ENCODE measurements at places on chromosomes 1 and 21.

- DNase-seq, result no peak
Observed at GRCh38 chr1:115669002-115669673, 27.4 kb downstream of the VANGL1 start.

GRCh38 chr1:119787776-119788175 lies 19.1 kb upstream of the HMGCS2 start:
- no peak for DNase-seq

DNA sequence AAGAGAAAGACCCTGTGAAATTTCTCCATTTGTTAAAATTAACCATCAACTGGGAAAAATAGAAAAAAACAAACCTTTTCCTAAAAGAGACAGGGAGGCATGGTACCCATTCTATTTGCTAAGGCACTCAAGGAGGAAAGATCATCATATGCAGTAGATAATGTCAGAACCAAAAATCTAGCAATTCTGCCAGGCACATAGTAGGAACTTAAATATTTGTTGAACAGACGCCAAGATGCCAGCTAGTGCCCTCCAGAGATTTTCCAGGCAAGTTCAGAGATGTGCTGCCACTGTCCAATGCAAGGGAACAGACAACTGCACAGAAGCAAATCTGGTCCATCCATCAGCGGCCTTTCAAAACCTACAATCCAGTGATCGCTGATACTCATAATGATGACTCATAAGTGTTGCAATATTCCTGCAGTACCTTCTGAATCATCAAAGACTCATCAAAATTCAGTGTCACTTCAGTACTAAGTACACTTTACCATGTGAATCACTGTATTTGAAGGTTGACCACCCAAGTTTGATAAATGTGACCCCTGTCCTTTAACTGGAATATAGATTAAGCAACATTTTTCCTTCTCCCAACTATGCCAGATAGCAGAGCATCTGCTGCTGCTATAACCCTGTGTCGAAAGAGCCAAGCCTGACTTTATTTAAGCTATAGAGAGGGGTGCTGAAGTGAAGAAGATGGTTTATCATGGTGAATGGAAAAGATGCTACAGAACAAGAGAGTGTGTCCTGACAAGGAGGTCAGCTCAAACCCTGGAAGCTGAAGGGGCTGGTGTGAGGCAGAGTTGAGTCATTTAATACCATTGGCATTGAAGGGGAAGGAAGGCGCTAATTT lies 99.1 kb downstream of the MT1HL1 start:
- DNase-seq, result no peak

DNA sequence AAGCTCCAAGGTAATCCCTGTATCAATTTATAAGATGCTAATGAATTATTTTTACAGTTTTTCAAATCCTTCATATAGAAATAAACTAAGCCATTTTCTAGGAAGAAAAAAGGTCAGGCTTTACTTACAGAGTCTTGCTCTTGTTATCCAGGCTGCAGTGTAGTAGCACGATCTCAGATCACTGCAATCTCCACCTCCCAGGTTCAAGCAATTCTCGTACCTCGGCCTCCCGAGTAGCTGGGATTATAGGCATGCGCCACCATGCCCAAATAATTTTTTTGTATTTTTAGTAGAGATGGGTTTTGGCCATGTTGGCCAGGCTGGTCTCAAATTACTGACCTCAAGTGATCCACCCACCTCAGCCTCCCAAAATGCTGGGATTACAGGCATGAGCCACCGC lies 27.0 kb downstream of the RERE start:
- no peak for DNase-seq

DNA sequence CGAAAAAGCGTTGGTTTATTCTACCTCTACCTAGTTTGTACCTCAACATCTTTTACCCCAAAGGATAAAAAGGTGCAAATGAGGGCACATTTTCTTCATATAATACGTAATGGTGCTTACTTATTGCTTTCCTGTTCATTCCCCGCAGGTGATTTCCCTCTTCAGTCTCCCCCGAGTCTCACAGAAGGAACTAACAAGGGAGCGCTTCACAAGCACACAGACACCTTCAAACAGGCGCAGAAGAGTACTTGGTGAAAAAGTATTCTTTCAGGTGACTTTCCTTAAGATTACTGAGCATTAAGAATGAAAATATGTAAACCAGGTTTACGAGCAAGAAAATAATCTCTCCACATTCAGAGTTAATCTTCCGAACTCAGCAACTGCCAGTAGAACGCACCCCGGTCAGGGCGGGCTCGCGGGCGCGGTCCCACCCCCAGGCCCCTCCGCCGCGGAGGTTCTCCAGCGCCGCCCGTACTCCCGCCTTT lies 511 bp upstream of the RABGAP1L start:
- peak; percentile 86 for DNase-seq

DNA sequence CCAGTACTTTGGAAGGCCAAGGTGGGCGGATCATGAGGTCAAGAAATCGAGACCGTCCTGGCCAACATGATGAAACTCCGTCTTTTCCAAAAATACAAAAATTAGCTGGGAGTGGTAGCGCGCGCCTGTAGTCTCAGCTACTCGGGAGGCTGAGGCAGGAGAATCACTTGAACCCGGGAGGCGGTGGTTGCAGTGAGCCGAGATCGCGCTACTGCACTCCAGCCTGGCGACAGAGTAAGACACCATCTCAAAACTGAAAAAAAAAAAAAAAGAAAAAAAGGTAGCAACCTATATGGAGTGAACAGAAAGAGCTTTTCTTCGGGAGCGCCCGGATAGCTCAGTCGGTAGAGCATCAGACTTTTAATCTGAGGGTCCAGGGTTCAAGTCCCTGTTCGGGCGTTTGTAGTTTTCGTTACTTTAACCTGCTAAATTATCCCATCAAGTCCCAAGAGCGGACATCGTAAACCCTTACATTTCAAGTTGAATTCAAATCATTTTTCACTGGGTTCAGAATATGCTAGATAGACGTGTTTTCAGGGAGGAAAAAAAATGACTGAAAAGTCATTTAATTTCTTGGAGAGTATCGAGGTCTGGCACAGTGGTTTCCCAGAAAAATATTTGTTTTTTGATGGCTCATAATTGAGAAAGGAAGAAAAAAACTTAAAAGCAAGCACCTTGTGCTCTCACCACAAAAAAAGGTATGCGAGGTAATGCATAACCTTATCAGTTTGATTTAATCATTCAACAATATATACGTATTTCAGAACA lies 9.8 kb upstream of the MDM4 start:
- DNase-seq, result peak; percentile 96

DNA sequence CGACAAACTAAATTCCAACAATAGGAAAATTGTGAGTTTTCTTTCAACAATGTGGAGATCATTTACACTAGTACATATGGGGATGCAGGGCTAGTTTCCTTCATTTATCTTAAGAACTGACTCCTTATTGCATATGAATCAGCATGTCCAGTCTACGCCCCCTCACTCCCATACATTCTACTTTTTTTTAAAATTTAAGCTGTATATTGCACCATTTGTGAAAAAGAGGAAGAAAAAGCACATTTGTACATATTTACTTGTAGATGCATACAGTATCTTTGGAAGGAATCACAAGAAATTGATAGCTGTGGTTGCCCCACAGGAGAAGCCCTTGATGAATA lies 15.9 kb downstream of the VPS26C start:
- DNase-seq, result no peak

- DNase-seq, result no peak
Observed at GRCh38 chr1:223733898-223734852, 21.8 kb downstream of the CAPN2 start.

GRCh38 chr21:44969931-44970755 lies 30.3 kb downstream of the SLX9 start:
- DNase-seq, result no peak

GRCh38 chr1:66452982-66453381 lies 81.0 kb upstream of the SGIP1 start:
- DNase-seq, result no peak

- no peak for DNase-seq
Observed at GRCh38 chr1:76998582-76999223, 131.4 kb downstream of the ST6GALNAC5 start.

- DNase-seq, result no peak
Observed at GRCh38 chr1:232695621-232696385, 65.9 kb upstream of the SIPA1L2 start.

DNA sequence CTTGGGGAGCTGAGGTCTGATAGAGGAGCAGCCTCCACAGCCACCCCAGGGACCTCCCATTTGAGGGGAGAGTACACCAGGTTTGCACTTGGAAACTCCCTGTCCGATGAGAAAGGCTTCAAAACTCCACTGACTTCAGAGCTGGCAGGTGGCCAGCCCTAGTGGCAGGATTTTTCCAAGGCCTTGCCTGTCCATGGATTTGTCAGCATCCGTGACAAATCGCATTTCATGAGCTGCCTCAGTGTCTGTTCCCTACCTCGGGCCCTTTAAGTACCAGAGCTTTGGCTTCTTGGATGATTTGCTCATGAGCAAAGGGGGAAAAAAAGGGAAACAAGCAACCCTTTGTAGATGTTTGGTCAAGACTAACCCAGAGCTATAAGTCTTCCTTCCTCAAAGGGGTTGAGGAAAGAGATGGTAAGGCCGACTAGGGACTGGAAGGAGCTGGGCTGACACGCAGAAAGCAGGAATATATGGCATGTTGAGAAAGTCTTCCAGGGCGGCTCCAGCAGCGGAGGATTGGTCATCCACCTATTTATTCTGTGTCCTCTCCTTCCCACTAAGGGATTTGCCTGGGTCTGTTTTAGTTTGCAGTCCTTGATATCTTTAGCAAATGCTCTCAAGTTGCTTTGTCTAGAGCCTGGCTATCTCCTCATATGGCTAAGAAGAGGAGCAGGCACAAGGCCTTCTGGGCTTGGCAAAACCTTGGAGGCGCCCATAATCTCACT lies 2.7 kb upstream of the HSPG2 start:
- no peak for DNase-seq

GRCh38 chr1:204348722-204349121 lies 11.0 kb downstream of the PLEKHA6 start:
- DNase-seq, result no peak

GRCh38 chr1:3872546-3872945 lies 15.3 kb downstream of the DFFB start:
- DNase-seq, result no peak

DNA sequence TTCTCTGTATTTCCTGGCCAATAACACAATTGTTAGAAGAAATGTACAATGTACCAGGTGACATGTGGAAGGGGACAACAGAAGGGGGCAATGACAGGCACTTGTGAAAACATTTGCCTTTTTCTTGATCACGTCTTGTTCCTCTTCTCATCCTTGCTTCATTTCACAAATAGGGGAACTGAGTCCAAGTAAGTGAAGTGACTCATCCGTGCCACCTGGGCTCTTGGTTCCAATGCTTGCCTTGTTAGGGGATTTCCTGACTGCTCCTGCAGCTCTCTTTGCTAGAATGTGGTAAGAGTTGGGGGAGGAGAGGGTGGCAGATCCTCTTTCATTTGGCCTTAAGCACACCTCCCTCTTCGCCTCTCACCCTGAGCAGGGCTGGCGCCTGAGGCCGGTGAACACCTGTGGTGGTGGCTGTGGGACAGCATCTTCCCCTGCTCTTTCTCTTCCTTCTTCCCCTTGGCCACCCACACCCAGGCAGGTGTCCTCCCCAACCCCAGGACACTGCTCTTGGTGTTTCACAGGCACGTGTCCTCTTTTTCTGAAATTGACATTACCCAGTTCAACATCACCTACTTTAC lies 2.2 kb upstream of the RHEX start:
- DNase-seq, result no peak

GRCh38 chr1:37476460-37477197 lies 2.2 kb downstream of the ZC3H12A start:
- no peak for DNase-seq

GRCh38 chr1:9086045-9086444 lies 16.6 kb upstream of the SLC2A5 start:
- DNase-seq, result no peak

DNA sequence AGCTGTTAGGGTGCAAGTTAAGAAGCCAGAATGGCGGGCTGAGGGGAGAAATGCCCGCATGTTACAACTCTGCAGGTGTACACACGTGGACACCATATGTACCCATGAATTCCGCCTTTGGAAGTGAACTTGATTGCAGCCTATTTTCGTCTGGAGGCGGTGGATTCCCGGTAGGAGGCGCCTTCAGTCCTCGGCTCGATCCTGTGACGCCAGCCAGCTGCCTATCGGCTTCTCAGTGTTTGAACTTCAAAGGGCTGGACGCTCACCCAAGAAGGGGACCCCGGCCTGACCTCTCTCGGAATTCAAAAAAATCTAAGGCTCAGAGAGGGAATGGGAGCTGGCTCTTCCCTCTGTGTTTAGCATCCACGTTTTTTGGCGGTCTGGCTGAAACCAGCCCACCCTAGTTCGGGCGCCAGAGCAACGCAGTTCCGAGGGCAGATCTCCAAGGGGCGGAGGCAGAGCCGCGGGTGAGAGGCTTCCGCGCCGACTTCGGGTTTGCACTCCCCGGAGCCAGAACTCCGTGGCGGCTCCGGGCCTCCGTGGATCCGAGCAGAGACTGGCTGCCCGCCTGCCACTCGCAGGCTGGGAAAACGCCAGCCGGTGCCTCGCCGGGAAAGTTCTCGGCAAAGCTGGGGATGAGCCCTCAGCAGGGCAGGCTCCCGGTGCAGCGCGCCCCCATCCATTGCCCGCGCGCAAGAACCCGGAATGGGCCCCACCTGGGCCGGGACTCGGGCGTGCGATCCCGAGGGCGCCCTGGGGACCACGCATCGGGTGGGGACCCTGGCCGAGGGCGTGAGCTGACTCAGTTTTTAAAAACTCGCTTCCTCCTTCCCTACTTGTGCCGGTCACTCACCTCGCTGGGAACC lies 996 bp upstream of the TMEM51 start:
- peak; percentile 86 for DNase-seq

GRCh38 chr1:113647164-113647563 lies 112.1 kb downstream of the PHTF1 start:
- DNase-seq, result no peak

GRCh38 chr1:167248707-167249642 lies 28.3 kb downstream of the POU2F1 start:
- no peak for DNase-seq

- DNase-seq, result no peak
Observed at GRCh38 chr21:30831194-30831765, 1.7 kb upstream of the KRTAP7-1 start.

GRCh38 chr1:162141281-162142054 lies 72.0 kb downstream of the NOS1AP start:
- no peak for DNase-seq

DNA sequence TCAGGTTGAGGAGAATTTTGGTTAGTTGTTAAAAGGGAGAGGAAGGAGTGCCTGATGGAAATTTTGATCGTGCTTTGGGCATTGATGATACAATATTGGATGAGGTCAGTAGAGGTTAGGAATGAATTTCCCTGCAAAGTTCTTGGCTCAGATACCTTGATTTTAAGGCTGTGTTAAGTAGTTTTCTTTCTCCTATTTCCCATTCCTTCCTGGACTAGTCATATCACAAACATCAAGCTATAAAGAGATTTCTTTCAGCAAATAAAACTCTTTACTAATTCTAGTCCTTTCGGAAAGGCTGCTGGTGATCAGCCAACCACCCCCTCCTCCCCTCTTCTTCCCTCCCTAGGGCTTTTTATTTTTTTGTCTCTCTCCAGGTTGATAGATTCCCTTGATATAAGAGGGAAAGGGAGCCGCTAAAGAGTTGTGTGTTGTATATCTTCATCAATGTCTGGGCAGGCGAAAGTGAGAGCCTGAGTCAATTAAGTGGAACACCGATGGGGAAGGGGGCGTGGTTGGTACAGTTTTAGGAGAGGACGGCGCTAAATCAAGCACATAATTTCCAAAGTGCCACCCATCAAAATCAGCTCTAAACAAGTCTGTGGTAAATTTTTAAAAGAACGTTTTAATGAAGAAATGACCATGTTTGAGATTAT lies 100.1 kb upstream of the PLXNA2 start:
- DNase-seq, result no peak

GRCh38 chr1:56525489-56526041 lies 53.8 kb downstream of the PLPP3 start:
- DNase-seq, result peak; percentile 35

- DNase-seq, result peak; percentile 29
Observed at GRCh38 chr1:204858363-204858821, 12.3 kb upstream of the NFASC start.

- no peak for DNase-seq
Observed at GRCh38 chr1:19478322-19478721, 7.0 kb downstream of the CAPZB start.

Data from NCI-H1092 treated with DMSO at 0.1 percent for 48 hours (cell line).